T-helper 17 cell (primary cell): ENCODE measurements at places on chromosomes 16 and 17. TPM values are rescaled to one million over a fixed set of nuclear protein-coding genes. Genes with fewer than 3 reads are reported as not detected.

DNA sequence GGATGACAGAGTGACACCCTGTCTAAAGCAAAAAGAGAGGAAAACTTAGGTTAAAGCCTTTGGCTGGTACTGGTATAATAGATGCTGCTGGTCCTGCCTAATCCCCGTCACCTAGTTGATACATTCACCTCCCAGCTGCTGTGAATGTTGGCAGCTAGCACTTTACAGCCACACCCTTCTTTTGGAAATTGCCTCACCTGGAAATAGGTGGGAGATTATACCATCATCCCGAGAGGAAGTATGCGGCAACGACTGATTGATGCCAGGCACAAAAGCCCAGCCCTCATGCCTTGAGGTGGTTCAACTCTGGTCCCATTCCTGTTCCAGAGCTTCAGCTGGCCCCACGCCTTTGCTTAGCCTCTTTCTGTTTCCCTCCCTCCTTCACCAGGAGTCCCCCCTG is 53.2 kb upstream of the SIAH1 start:
- no peak overlapping the region for H3K27ac ChIP-seq
- peaks cover 8% of the 10 kb centered on the region for H3K4me1 ChIP-seq
- H3K27me3 ChIP-seq: peaks cover 6% of the 10 kb centered on the region
- H3K36me3 ChIP-seq: no peaks in the 10 kb centered on the region
- no peak overlapping the region for H3K4me3 ChIP-seq

- peaks cover 15% of the 10 kb centered on the region for H3K4me1 ChIP-seq
- no peaks in the 10 kb centered on the region for H3K27me3 ChIP-seq
- DNase-seq: no peak
- H3K27ac ChIP-seq: peak overlapping the region; percentile 51
- H3K4me3 ChIP-seq: no peak overlapping the region
Measured at GRCh38 chr16:74982256-74982655, 2.7 kb downstream of the WDR59 start.

GRCh38 chr17:33732116-33732515 is 439.0 kb upstream of the ASIC2 start:
- no peak overlapping the region for H3K4me3 ChIP-seq
- no peaks in the 10 kb centered on the region for H3K36me3 ChIP-seq
- DNase-seq: no peak
- no peak overlapping the region for H3K27ac ChIP-seq
- no peaks in the 10 kb centered on the region for H3K4me1 ChIP-seq
- H3K27me3 ChIP-seq: peaks cover 39% of the 10 kb centered on the region

DNA sequence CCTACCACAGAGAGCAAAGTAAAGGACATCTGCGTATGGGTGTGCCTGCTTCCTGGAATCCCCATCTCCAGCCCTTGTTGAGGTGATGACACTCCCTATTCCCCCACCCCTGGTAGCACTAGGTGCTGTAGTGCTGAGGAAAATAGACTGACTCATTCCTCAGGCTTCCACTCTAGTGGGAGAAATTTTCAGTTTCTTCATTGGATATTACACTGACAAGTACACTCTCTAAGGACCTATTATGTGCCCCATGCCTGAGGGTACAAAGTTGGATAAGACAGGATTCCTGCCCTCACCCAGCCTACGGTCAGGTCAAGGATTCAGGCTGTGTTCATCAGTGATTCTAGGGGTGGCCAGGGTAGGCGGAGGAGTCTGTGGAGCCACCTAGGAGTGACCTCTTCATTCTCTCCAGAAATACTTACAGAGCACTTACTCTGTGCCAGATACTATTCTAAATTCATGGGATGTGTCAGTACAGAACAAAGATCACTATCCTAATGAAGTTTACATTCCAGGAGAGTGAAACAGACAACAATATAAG is 4.5 kb upstream of the ZC3H7A start:
- no peaks in the 10 kb centered on the region for H3K36me3 ChIP-seq
- H3K4me1 ChIP-seq: peaks cover 31% of the 10 kb centered on the region
- H3K4me3 ChIP-seq: no peak overlapping the region
- peak overlapping the region; percentile 99 for H3K27ac ChIP-seq
- no peak for DNase-seq

- no peaks in the 10 kb centered on the region for H3K27me3 ChIP-seq
- H3K36me3 ChIP-seq: no peaks in the 10 kb centered on the region
- no peaks in the 10 kb centered on the region for H3K4me1 ChIP-seq
Measured at GRCh38 chr17:69717214-69717613, 302.7 kb downstream of the MAP2K6 start.

GRCh38 chr16:59045501-59045900 is 311.4 kb upstream of the GOT2 start:
- no peaks in the 10 kb centered on the region for H3K36me3 ChIP-seq
- no peaks in the 10 kb centered on the region for H3K4me1 ChIP-seq
- no peaks in the 10 kb centered on the region for H3K27me3 ChIP-seq
- no peak overlapping the region for H3K4me3 ChIP-seq
- H3K27ac ChIP-seq: no peak overlapping the region
- DNase-seq: no peak

GRCh38 chr17:38750312-38751121 is 2.0 kb upstream of the PSMB3 start:
- peak overlapping the region; percentile 100 for H3K4me3 ChIP-seq
- H3K27ac ChIP-seq: peak overlapping the region; percentile 95
- no peak for DNase-seq
- peaks cover 36% of the 10 kb centered on the region for H3K27me3 ChIP-seq
- H3K4me1 ChIP-seq: peaks cover 54% of the 10 kb centered on the region

- H3K4me3 ChIP-seq: no peak overlapping the region
- H3K27me3 ChIP-seq: no peaks in the 10 kb centered on the region
Measured at GRCh38 chr16:65658787-65659220, 536.9 kb upstream of the CDH11 start.

DNA sequence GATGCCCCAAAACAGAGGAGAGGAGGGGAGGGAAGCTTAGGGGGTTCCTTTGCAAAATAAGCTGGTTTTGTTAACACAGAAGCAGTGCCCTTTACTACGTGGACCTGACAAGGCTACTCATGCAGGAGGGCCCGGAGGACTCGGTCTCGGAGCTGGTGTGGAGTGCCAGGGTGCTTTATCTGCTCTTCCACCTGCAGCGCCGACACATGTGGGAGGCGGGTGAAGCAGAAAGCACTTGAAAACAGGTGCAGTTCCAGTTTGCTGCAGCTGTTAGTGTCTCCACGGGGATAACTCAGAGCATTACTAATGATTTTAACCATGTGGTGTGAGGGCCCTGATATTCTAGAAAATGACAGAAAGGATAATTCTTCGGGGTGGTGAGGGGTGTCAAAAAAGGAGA is 35.0 kb upstream of the MNT start:
- no peak for DNase-seq
- peaks cover 5% of the 10 kb centered on the region for H3K4me1 ChIP-seq
- H3K4me3 ChIP-seq: peak overlapping the region; percentile 33
- H3K27me3 ChIP-seq: no peaks in the 10 kb centered on the region

DNA sequence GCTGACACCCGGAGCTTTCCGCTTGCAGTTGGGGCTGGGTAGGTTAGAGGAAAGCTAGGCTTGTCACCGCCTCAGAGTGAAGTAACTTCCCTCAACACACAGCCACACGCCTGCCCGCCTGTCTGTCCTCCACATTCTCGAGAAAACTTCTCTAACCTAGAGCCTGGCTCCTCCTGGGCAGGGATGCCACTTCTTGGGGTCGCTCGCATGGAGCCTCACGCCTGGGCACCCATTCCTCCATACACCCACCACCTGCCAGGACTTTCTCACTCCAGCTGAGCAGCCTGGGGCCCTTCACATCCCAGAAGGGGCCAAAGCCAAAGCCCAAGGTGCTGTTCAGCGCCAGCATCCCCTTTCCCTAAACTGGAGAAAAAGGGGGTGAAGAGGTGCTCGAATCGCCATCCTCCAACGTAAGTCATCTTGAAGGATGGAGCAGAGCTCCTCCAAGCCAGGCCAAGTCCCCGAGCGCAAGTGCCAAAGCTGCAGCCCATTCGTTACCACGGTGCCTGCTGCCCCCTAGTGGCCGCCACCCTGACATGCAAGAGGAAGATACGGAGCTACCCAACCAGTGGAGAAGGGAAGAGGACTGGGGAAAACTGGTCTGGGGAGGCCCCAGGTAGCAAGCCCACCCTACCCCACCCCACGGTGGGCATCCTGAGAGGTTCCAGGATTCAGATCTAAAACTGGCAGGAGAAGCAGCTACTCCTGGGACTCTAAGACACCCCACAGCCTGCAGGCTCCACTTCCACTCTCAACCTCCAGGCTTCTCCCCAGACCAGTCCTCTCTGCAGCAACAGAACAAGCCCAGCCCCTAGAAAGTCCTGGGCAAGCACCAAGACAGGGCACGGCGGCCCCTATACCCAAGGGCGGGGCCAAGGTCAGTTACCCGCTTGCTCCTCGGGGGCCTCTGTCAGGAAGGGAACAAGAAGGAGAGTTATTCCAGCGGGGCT is 63.1 kb downstream of the MYO18A start:
- DNase-seq: peak; percentile 73
- H3K4me1 ChIP-seq: peaks cover 9% of the 10 kb centered on the region
- peak overlapping the region; percentile 12 for H3K4me3 ChIP-seq

DNA sequence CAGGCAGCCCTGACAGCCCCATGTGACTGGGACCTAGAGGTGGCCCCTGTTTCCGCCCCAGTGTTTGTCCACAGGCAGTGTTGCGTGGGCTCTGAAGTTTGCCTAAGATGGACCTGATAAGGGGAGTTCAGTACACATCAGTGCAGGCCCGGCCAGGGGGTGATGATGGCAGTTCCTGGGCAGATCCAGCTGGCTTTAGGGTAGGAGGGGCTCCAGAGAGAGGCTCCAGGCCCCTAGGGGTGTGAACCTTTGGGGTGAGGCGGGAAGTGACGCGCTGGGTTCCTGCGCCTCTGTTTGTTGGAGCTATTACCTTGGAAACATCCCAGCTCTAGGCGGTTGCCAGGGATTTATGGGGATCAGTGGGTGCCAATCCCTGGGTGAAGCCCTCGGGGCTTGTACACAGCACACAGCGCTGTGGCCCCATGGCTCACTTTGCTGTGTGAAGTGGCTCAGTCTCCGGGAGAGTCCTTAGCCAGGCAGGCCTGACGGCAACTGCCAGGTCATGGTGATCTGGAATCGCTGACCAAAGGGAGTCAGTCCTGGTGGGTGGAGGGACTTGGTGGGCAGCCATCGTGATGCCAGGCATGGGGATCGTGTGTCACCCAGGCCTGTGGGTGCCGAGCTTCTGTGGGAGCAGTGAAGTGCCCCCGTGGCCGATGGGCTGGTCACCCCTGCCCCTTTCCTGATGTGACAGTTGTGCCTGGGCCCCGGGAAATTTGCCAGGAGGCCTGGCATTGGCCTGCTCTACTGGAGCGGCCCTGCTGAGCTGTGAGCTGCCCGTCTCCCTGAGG is 146.1 kb downstream of the SEC14L1 start:
- H3K27me3 ChIP-seq: peaks cover 21% of the 10 kb centered on the region
- peaks cover 11% of the 10 kb centered on the region for H3K4me1 ChIP-seq
- H3K27ac ChIP-seq: no peak overlapping the region
- H3K36me3 ChIP-seq: no peaks in the 10 kb centered on the region

GRCh38 chr17:14125518-14126137 is 56.3 kb downstream of the COX10 start:
- H3K27me3 ChIP-seq: no peaks in the 10 kb centered on the region
- H3K4me1 ChIP-seq: peaks cover 29% of the 10 kb centered on the region
- no peak overlapping the region for H3K4me3 ChIP-seq
- no peak for DNase-seq
- peak overlapping the region; percentile 24 for H3K27ac ChIP-seq

- peak overlapping the region; percentile 59 for H3K27ac ChIP-seq
- H3K4me3 ChIP-seq: no peak overlapping the region
- H3K4me1 ChIP-seq: peaks cover 4% of the 10 kb centered on the region
- peaks cover 3% of the 10 kb centered on the region for H3K36me3 ChIP-seq
- DNase-seq: no peak
Measured at GRCh38 chr16:68481636-68482035, 33.3 kb upstream of the SMPD3 start.

DNA sequence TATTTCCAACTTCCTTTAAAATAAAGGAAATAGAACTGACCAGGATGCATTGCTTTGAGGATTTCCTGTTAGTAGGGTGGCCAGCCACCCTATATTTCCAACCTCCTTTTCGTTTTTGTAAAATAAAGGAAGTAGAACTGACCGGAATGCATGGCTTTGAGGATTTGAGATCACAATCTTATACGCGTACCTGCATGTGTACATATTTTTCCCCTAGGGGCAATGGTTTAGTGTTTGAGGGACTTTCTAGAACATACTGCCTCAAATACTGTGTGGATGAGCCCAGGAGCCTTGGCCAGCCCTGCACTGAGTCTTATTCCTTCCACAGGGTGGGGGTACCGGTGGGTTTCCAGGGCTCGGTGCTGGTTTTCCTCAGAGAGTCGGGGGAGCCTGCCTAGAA is 25.6 kb downstream of the MAPK8IP3 start:
- DNase-seq: no peak
- no peak overlapping the region for H3K27ac ChIP-seq
- H3K27me3 ChIP-seq: no peaks in the 10 kb centered on the region
- no peak overlapping the region for H3K4me3 ChIP-seq
- peaks cover 5% of the 10 kb centered on the region for H3K36me3 ChIP-seq
- peaks cover 10% of the 10 kb centered on the region for H3K4me1 ChIP-seq

DNA sequence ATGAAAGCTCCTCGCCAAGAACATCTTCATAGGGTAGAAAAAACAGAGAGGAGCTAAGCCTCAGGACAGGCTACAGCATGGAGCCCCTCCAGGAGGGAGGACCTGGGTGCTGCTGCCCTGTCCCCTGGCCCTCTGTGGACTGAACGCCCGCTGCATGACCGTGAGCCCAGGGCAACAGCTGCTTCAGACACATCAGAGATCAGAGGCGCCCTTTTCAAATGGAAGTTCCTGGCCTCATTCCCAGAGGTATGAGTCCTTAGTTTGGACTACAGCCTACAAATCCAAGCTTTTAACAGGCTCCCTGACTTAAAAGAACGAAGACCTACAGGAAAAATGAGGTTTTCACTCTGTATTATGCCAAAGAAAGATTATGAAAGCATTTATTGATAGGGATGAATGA is 48.5 kb downstream of the ZNF18 start:
- H3K4me3 ChIP-seq: no peak overlapping the region
- no peaks in the 10 kb centered on the region for H3K27me3 ChIP-seq
- no peak for DNase-seq
- H3K27ac ChIP-seq: no peak overlapping the region

- peaks cover 10% of the 10 kb centered on the region for H3K4me1 ChIP-seq
- H3K27ac ChIP-seq: no peak overlapping the region
- no peak for DNase-seq
- no peaks in the 10 kb centered on the region for H3K27me3 ChIP-seq
- no peak overlapping the region for H3K4me3 ChIP-seq
- peaks cover 3% of the 10 kb centered on the region for H3K36me3 ChIP-seq
Measured at GRCh38 chr16:11547118-11547916, 39.4 kb downstream of the LITAF start.

GCGR gene
- total RNA-seq: not detected

FBXW10 gene
- total RNA-seq: not detected

KRT14 gene
- not detected for total RNA-seq

TVP23C gene
- 21.8 TPM for total RNA-seq
